ENCODE measurements at places on chromosomes 11 and 22.

- DNase-seq: no peak
These were observed 33.9 kb upstream of the EIF3M start for GRCh38 chr11:32549611-32550187.

DNA sequence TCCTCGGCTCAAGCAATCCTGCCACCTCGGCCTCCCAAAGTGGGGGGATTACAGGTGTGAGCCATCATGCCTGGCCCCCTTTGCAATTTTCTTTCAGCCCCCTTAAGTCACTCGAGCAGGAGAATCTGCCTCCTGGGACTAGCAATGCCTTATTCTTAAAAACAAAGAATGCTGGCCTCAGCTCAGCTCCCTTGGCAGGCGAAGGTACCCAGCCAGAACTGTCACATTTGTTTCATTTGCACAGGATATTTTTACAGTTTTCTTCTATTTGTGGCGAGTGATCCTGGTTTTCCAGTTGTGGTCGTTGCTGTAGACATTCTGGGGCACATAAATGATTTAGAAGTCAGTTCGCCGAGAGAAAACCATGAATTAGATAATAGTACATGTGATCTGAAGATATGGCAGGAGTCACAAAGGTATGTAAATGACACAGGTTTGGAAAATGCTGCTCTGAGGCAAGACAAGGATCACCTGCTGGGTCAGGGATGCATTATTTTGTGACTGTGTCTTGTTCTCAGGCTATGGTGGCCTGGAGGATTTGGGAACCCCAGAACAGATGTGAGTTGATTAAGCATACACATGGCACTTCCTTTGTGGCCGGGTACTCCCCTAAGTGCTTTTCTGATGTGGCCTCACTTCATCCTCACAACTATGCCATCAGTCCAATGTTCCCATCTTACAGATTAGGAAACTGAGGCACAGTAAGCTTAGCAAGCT lies 51.2 kb upstream of the SLC22A12 start:
- DNase-seq: no peak

DNA sequence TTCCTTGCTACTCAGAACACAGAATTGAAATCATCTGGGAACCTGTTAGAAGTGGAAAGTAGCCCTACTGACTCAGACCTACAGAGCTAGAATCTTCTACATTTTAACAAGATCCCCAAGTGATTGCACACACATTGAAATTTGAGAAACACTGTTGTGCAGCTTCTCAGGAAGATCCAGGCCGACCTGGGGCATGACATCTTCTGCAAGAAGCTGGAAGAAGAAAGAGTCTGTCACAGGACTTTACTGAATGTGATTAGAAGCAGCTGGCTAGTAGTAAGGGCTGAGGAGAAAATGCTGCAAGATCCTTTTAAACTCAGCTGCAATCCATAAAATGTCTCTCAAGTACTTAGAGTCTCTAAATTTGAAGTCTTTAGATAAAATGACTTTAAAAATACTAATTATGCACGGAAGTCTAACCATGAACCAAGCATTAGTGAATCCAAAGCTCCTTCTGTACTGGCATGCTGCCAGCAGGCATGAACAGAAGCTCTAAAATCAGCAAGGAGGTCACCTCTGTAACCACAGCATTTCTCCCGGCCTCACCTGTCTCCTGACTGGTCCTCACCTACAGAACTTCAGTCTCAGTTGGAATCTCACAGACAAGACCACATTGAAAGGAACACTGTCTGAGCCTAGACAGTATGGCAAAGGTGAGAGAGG lies 85.0 kb downstream of the SERGEF start:
- no peak for DNase-seq

DNA sequence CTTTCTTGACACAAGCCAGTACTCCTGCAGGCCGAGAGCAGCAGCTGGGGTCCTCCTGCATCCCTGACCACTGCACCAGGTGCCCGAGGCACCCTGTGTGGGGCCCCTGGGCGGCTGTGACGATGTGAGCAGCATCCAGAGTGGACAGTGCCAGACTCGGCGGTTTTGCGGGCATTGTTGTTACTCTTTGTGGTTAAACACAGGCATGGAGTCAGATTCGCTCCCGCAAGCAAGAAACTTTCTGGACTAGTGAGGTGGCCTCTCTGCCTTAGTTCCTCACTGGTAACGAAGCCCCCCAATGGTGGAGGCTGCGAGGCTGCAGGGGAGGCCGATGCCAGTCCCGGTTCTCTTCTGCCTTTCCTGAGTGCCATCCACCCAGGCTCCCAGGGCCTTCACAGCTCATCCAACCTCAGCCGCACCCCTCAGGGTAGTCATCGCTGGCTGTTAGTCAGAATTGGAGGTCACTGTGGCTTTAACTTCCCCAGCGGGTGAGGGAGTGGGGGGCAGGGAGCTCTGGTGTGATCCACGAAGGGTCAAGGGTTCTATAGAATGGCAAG lies 3.7 kb upstream of the CLDN5 start:
- DNase-seq: no peak

Measured in retina (tissue), 1 donor.